ENCODE measurements at places on chromosomes 6 and 20. TPM values are rescaled to one million over a fixed set of nuclear protein-coding genes. Genes with fewer than 3 reads are reported as not detected.

GRCh38 chr6:106370639-106371038, 10.1 kb downstream of the CRYBG1 start:
- H3K36me3 ChIP-seq, result no peaks in the 10 kb centered on the region
- H3K4me1 ChIP-seq, result no peaks in the 10 kb centered on the region
- H3K27me3 ChIP-seq, result no peaks in the 10 kb centered on the region

- H3K36me3 ChIP-seq, result no peaks in the 10 kb centered on the region
- H3K27me3 ChIP-seq, result no peaks in the 10 kb centered on the region
- no peak for DNase-seq
- H3K4me1 ChIP-seq, result no peaks in the 10 kb centered on the region
- H3K4me3 ChIP-seq, result no peak overlapping the region
Observed at GRCh38 chr6:135567375-135568083, 70.0 kb upstream of the AHI1 start.

- no peak overlapping the region for H3K4me3 ChIP-seq
- H3K27me3 ChIP-seq, result no peaks in the 10 kb centered on the region
Observed at GRCh38 chr6:37192666-37193065, 22.7 kb downstream of the PIM1 start.

DNAH8 gene
- total RNA-seq, result not detected

DNA sequence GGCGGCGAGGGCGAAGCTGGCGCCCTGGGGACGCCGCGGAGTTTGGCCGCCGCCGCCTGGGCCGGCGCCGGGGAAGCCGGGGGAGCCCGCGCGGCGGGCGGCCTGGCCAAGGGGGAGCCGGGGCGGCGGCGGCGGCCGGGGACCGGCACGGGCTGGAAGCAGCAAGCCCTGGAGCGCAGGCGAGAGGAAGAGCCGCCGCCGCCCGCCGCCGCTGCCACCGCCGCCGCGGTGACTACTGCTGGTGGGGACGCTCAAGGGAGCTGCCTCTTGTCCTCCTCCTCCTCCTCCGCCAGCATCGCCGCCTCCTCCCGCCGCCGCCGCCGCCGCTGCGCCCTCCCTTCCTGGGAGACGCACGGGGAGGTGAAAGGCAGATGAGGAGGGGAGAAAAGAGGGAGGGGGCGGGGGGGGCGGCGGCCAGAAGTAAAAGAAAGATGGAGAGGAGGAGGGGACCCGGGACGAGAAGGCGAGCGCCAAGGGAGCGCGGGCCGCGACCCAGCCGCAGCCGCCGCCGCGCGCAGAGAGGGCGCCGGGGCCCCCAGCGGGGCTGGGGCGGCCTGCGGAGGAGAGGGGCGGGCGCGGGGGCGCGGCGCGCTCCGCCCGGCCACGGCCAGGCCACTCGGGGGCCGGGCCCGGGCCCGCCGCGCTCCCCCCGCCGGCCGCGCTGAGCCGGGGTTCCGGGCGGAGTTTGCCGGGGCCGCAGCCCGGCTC, 846 bp downstream of the PDE10A start:
- H3K4me3 ChIP-seq, result peak overlapping the region; percentile 61
- H3K27me3 ChIP-seq, result peaks cover 34% of the 10 kb centered on the region
- no peaks in the 10 kb centered on the region for H3K36me3 ChIP-seq
- DNase-seq, result no peak
- peak overlapping the region; percentile 72 for H3K27ac ChIP-seq
- peaks cover 39% of the 10 kb centered on the region for H3K4me1 ChIP-seq

- H3K27me3 ChIP-seq, result no peaks in the 10 kb centered on the region
- H3K36me3 ChIP-seq, result no peaks in the 10 kb centered on the region
- H3K4me1 ChIP-seq, result no peaks in the 10 kb centered on the region
- no peak overlapping the region for H3K27ac ChIP-seq
- no peak for DNase-seq
Observed at GRCh38 chr6:2307799-2308198, 62.4 kb upstream of the GMDS start.

- H3K4me3 ChIP-seq, result no peak overlapping the region
- H3K4me1 ChIP-seq, result no peaks in the 10 kb centered on the region
- peak; percentile 28 for DNase-seq
- no peaks in the 10 kb centered on the region for H3K36me3 ChIP-seq
- no peaks in the 10 kb centered on the region for H3K27me3 ChIP-seq
Observed at GRCh38 chr6:167789358-167789757, 37.4 kb upstream of the AFDN start.

DNA sequence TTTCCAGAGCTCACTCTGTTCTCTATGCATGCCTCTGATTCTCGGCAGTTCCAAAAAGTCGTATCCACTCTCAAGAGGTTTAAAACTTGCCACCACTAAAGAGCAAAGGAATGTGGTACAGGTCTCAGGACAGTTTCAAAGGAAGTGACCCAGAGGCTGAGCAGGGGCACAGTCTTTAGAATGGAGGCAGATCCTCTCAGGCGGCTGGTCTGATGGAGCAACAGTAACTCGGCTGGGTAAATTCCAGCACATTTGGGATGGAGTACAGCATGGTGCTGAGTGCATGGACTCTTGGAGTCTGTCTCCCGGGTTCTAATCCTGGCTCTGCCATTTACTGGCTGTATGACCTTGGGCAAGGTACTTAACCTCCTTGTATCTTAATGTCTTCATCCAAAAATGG, 88.1 kb upstream of the BACH2 start:
- H3K4me3 ChIP-seq, result no peak overlapping the region
- no peaks in the 10 kb centered on the region for H3K36me3 ChIP-seq
- no peaks in the 10 kb centered on the region for H3K4me1 ChIP-seq
- DNase-seq, result no peak
- H3K27ac ChIP-seq, result no peak overlapping the region

GRCh38 chr6:9458424-9458823, 956.5 kb downstream of the TFAP2A start:
- no peak for DNase-seq
- H3K27me3 ChIP-seq, result no peaks in the 10 kb centered on the region
- H3K27ac ChIP-seq, result no peak overlapping the region
- H3K4me3 ChIP-seq, result no peak overlapping the region
- H3K36me3 ChIP-seq, result no peaks in the 10 kb centered on the region

HTR1E gene
- not detected for total RNA-seq

- H3K27ac ChIP-seq, result peak overlapping the region; percentile 5
- DNase-seq, result no peak
- H3K36me3 ChIP-seq, result no peaks in the 10 kb centered on the region
- H3K4me3 ChIP-seq, result no peak overlapping the region
- no peaks in the 10 kb centered on the region for H3K27me3 ChIP-seq
Observed at GRCh38 chr6:133973109-133973971, 20.3 kb downstream of the TBPL1 start.

All from sigmoid colon (tissue), 7 donors.